ENCODE measurements at places on chromosomes 5 and 9.

DNA sequence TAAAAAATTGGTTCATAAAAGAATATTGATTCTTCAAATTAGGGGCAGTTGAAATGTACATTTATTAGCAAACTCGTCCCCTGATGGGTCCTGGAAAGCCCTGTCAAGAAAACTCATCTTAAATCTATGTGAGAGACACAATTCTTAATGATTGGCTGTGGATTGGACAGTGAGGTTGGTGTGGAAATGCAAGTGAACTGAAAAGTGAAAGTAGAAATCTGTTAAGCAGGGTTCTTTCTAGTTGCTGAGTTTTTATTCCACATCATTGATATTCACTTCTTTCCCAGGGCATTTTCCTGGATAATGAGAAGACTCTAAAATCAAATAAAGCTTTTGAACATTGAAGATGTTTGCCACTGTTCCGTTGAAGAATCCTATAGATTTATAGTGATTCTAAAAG is 292.4 kb downstream of the MAST4 start:
- no peak for DNase-seq

GRCh38 chr5:10672146-10673016 is 88.7 kb downstream of the DAP start:
- no peak for DNase-seq

DNA sequence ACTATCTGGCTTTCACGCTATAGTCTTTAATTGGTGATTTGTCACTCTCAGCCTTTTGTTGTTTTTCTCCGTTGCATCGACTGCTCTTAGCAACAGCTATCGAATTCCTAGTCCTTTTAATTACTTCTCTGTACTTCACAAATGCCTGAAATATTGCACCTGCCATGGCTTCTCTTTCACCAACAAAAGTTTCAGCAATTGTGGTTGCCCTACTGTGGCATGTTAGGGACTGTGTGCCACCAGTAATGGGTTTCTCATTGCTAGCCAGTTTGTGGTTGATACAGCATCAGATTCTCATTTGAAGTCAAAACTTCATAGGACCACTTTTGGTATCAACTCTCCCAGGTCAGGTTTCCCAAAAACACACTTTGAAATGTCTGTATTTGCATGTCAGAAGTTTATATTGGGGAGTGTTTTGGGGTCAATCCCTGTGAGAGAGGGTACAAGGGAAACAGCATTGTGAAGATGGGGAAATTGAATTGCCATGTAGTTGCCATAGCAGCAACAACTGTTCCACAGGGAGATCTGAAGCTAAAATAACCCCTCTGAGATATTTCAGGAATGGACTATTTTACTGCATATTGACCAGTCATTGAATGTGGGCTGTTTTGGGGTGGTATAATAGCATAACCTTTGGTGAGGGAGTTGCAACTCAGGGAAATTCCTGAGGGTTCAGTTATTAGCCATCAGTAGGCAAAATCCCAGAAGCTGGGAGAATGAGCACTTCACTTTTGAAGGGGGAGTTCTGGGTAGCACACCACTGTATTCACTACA is 99.2 kb downstream of the WDR70 start:
- DNase-seq: no peak

GRCh38 chr5:32095261-32095671 is 78.9 kb downstream of the GOLPH3 start:
- DNase-seq: peak; percentile 67

DNA sequence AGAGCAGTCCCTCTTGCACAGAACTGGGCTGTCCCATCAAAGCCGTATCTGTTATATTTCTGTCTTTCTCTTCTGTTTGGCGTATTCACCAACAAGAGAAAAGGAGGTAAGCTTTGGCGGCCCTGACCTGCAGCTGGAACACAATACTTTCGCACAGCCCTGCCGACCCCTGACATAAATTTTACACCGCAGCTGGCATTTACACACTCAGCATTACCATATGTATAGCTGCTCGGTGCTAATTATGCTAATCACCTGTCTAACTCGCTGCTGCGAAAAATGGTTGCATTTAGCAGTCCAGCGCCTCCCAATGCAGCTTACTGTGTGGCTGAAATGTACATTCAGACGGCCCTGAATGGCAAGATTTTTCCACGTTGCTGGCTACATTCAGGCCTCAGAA is 20.8 kb downstream of the PTCH1 start:
- DNase-seq: no peak

DNA sequence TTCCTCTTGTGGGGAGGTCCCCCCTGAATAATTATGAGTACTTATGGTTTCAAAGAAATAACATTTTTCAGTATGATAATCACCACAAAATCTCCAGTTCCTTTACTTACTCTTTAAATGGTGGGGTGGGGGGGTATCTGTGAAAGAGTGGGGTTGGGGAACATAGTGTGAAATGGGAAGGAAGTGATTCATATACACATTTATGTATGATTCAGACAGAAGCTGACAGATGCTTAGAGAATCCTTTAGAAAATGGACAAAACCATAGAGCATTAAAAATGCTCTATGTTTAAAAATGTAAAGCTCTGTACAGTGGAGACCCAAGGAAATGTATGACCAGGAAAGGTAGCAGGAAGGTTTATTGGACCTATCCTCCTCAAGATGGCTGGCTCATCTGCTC is 267.5 kb upstream of the GRIA1 start:
- no peak for DNase-seq

GRCh38 chr9:120886490-120886967 is 9.5 kb upstream of the PHF19 start:
- peak; percentile 91 for DNase-seq

DNA sequence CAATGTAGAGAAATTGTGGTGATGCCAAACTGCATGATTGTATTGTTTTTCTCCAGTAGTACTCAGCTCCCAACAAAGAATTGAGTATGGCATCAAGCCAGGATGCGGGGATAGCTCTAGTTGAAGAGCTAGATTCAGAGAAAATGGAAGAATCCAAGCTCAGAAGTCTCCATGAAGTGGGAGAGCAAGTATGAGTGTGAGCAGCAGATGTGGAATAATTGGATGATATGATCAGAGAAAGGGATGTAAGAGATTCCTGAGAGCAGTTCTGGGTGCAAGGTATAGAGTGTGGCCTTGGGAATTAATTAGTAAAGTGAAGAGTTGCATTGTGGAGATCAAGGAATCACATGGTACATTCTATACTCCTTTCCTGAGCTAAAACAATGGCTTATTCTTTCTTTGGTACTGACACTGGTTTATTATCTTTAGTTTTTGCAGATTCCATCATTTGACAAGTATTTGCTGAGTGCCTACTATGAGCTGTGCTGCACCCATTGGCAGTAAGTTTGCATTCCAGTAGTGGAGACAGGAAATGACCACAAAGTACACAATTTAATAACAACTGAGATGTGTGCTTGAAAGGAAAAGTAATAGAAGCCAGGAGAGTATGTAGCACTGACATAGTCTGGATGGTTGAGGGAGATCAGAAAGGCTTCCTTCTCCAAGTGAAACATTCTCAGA is 177.1 kb downstream of the CPLANE1 start:
- DNase-seq: peak; percentile 98

- peak; percentile 50 for DNase-seq
Measured at GRCh38 chr9:83920469-83920926, 734 bp downstream of the KIF27 start.

DNA sequence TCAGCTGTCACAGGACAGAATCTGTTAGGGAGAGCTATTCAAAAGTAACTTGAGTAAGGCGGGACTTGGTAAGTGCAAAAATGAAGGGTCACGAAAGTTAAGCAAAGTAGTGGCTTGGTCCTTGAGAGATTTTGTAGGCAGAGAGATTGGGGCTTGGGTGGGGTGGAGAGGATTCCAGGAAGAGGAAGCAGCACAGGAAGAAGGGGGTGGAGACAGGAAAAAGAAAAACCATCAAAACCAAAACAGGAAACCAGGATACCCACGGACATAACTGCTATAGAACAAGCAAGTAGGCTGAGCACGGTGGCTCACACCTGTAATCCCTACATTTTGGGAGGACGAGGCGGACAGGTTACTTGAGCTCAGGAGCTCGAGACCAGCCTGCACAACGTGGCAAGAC is 3.7 kb downstream of the ROPN1L start:
- no peak for DNase-seq

DNA sequence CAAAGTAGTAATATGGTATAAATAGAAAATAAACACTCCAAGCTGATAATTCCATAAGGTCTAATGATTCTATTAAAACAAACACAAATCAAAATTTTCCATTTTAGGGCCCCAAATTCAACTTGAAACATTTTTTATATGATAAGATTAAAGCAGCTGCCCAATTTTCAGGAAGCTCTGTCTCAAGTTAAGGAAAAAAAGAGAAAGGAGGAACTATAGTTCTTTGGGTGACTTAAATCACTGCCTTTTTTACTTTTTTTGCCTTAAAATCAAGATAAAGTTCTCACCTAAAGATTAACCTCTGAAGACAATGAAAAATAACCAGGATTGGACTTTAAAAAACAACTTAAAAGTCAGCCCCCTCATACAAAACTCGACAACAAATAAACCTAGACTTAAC is 76.0 kb upstream of the IFNE start:
- peak; percentile 58 for DNase-seq

DNA sequence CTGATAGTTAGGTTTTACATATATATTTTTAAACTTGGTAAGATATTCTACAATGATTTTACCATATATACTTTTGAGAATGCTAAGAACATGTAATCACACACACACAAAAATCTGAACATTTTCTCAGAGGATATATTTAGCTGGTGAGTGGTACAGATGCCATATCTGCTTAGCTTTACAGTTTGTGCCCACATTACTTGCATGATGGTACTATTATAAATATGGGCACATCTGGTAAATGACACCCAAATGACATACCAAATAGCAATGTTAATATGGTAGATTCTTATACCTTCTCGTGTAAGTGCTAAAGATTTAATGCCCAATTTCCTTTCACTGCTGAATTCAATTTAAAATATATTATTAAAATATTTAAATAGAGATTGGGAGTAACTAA is 56.6 kb downstream of the LSM11 start:
- DNase-seq: no peak

DNA sequence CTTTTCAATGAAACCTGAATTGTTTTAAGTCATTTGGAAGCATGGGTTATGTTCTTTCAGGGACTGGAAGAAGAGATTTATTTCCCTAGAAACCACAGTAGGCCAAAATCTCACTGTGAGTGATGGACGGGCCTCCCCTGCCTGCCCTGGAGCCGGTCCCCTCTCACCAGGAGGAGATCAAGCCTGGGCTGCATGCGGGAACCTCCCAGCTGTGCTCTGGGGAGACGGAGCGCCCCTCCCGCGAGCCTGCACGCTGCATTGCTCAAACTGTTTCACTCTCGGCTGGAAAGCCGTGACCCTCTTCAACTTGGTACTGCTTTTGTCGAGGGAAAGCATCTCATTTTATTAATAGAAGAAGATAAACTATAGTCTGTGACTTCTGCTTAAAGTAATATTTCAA is 85.4 kb downstream of the IRX2 start:
- DNase-seq: no peak

DNA sequence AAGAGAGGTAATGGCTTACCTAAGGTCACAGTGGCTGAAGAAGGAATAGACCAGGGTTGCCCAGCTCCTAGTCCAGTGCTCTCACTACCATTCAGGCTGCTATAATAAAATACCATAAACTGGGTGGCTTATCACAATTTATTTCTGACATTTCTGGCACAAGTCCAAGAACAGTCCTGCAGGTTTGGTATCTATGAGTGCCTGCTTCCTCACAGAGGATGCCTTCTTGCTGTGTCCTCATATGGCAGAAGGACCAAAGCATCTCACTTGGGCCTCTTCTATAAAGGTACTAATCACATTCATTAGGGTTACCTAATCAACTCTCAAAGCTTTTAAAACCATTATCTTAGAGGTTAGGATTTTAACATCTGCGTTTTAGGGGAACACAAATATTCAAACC is 17.2 kb downstream of the STARD4 start:
- DNase-seq: no peak

DNA sequence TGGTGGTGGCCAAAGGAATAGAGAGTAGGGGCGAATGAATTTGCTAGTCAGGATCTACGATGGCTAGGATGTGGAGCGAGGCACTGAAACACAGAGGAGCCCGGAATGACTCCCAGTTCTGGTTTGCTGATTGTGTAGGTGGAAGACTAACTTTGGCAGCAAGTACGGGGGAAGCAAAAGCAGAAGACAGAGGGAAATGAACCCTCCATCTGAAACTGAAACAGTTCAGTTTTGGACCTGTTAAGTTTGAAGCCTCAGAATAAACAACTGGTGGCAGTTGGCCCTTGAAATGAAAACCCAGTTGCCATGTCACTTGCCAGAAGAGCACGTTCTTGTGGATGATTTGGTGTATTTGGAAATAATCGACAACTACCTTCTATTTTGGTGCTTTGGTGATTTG is 15.4 kb upstream of the SMIM15 start:
- no peak for DNase-seq

- DNase-seq: no peak
Measured at GRCh38 chr5:38519476-38519875, 37.0 kb downstream of the LIFR start.

- no peak for DNase-seq
Measured at GRCh38 chr5:33073881-33074327, 362.8 kb downstream of the NPR3 start.

DNA sequence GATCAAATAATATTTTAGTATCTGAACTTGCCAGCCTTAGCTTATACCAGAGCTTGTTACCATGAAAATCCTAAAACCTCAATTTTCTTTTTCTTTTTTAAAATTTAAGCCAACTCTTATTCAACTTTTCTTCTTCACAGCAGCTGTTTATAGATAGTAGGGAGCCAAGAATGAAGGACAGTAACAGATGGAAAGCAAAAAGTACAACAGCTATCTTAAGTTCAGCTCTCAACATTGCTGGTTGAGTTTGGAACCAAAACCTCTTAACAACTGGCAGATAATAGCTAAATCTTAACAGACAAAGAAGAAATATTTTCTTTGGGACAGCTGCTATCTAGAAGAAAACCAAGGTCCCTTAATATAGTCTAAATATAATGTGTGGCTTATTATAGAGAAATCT is 74.7 kb downstream of the PJA2 start:
- DNase-seq: no peak

DNA sequence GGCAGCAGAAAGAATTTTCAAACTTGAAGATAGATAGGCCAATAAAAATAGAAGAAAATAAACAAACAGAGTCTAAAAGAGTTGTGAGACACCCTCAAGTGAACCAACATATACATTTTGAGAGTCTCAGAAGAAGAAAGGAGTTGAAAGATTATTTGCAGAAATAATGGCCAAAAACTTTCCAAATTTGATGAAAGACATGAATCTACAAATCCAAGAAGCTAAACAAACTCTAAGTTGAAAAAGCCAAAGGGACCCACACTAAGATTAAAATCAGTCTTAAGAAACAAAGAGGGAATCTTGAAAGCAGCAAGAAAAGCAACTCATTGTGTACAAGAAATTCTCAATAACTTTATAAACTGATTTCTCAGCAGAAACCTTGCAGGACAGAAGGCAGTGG is 137.0 kb downstream of the SAXO1 start:
- DNase-seq: no peak

GRCh38 chr5:176739461-176740051 is 70.8 kb upstream of the UNC5A start:
- no peak for DNase-seq

- DNase-seq: no peak
Measured at GRCh38 chr5:100758780-100759179, 144.3 kb downstream of the ST8SIA4 start.
